Left kidney (tissue), 8 donors: ENCODE measurements at places on chromosomes 4 and X. TPM values are rescaled to one million over a fixed set of nuclear protein-coding genes. Genes with fewer than 3 reads are reported as not detected.

- no peak for DNase-seq
Observed at GRCh38 chrX:40140706-40141499, 43.1 kb upstream of the BCOR start.

- no peak for DNase-seq
Observed at GRCh38 chrX:45508454-45508853, 307.8 kb upstream of the DIPK2B start.

- no peak for DNase-seq
Observed at GRCh38 chrX:69554321-69554947, 50.3 kb downstream of the NALF2 start.

DNA sequence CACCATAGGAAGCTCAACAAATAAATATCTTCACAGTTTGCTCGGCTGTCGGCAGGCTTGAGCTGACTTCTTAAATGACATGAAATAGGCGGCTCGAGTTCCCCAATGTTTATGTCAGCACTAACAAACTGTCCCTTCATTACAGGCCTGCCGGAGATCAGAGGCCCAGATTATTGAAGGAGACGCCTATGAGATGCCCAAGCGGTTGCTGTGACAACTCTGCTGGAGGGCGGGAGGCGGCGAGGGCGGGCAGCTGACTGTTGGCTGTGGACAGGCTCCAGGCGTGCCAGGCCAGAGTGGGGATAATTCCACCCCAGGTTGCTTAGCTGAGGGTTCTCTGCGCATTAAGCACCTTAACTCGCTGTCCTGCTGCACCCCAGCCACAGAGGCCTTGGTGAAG, 39.2 kb upstream of the MSX1 start:
- DNase-seq: peak; percentile 46

DNA sequence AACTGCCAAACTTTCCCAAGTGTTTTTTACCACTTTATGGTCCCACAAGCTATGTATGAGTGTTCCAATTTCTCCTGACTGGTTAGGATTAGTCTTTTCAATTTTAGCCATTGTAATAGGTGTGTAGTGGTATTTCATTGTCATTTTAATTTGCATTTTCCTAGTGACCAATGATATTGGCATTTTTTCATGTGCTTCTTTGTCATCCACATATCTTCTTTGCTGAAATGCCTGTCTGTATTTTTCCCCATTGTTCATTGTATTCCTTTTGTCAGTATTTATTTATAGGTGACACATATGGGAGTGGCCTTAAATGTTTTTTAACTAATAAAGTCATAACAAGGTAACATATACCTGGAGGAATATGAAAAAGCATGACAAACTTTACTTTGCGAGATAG, 9.2 kb upstream of the UBE2D3 start:
- no peak for DNase-seq

GRCh38 chr4:120659616-120660170, 262.8 kb downstream of the PRDM5 start:
- no peak for DNase-seq

- no peak for DNase-seq
Observed at GRCh38 chr4:87732033-87732765, 67.2 kb upstream of the IBSP start.

Gene CTAG2
- polyA plus RNA-seq: not detected

Gene NEXMIF
- polyA plus RNA-seq: 3.1 TPM

Gene VCX3B
- polyA plus RNA-seq: 0.23 TPM

DNA sequence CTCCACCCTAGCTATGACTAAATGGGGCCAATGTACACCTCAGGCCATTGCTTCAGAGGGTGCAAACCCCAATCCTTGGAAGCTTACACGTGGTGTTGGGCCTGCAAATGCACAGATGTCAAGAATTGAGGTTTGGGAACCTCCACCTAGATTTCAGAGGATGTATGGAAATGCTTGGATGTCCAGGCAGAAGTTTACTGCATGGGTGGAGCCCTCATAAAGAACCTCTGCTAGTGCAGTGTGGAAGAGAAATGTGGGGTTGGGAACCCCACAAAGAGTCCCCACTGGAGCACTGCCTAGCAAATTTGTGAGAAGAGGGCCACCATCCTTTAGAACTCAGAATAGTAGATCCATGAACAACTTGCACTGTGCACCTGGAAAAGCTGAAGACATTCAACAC, 284.1 kb downstream of the ANTXR2 start:
- DNase-seq: no peak

DNA sequence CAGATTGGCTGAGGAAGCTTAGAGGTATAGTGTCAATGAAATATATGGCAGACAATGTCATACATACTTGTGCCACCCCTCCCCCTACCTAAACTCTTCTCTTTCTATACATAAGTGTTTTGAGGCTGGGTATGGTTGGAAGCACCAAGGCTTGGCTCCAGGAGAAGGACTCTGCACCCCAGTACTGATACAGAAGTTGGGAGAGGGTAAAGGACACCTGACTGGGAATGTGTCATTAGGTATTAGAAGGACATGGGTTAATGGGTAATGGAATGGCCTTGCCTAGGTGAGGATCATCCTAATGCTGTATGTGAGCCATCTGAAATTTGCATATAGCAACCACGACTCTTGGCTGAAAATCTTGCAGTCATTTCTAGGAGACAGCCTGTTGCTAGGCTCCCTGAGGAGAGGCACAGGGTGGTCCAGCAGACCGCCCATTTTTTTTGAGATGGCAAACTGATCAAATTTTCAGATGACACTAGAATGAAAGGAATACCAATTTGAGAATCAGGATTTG, 26.8 kb upstream of the AP1S2 start:
- DNase-seq: no peak

- no peak for DNase-seq
Observed at GRCh38 chr4:13348216-13348615, 135.9 kb downstream of the RAB28 start.
